Omental fat pad (tissue), 4 donors: ENCODE measurements at places on chromosomes 3 and 15. TPM values are rescaled to one million over a fixed set of nuclear protein-coding genes. Genes with fewer than 3 reads are reported as not detected.
A peak's percentile ranks its signal among the peaks of the same experiment; 100 is the strongest.

DNA sequence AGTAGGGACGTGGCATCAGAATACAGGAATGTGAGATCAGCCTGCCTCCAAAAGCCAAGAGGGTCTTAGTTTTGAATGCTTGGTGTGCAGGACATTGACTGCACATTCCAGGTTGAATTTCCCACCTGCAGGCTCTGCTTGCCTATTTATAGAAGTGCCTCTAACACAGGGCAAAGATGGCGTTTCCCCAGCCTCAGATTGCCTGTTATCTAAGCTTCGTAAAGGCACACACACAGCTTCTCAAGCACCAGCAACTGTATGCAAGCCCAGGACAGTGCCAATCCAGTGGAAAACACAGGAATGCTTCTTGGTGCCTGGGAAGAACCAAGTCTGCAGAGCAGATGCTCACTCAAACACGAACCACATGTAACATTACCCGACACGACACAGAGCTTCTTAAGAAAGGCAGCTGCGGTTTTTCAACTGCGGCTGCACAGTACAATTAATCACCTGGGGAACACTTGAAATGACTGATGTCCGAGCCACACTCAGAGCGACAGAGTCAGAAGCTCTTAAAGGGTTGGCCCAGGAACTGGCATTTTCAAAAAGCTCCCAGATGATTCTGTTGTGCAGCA lies 90.0 kb upstream of the ANKRD34C start:
- DNase-seq: no peak

DNA sequence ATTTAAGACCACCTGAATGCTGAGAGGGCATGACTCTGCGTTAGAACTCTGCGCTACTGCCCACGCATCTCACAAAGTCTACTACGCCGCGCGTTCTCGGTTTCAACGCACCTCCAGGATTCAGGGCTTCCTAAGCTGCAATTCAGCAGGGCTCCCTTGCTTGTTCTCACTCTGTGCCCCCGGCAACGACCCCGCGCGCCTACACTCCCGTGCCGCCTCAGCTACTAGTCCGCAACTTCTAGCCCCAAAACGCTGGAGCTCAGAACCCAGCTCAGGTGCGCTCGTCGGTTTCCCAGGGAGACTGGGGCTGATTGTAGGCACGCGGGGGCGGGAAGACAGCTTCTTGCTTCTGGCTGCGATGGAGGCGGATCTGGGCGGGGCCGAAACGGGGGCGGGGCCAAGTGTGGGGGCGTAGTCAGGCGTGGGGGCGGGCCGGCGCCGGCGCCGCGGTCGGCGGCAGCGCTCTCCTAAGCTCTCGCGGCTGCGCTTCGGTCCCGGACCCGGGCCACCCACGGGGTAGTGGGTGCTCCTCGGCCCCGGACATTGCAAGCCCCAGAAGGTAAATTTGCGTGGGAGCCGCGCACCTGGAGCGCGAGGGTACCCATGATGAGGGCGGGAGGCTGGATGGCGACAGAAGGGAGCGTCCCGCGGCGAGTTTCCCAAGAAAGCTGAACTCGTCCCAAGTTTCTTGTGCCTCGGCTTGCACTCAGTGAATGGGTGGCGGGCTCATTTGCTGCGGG lies at the start of gene ARHGEF26:
Gene ARHGEF26, plus strand, starts transcription at position 430 of the 740 bp plus-strand sequence. CDS start 603 bp downstream, outside the sequence.
- peak; percentile 77 for DNase-seq

DNA sequence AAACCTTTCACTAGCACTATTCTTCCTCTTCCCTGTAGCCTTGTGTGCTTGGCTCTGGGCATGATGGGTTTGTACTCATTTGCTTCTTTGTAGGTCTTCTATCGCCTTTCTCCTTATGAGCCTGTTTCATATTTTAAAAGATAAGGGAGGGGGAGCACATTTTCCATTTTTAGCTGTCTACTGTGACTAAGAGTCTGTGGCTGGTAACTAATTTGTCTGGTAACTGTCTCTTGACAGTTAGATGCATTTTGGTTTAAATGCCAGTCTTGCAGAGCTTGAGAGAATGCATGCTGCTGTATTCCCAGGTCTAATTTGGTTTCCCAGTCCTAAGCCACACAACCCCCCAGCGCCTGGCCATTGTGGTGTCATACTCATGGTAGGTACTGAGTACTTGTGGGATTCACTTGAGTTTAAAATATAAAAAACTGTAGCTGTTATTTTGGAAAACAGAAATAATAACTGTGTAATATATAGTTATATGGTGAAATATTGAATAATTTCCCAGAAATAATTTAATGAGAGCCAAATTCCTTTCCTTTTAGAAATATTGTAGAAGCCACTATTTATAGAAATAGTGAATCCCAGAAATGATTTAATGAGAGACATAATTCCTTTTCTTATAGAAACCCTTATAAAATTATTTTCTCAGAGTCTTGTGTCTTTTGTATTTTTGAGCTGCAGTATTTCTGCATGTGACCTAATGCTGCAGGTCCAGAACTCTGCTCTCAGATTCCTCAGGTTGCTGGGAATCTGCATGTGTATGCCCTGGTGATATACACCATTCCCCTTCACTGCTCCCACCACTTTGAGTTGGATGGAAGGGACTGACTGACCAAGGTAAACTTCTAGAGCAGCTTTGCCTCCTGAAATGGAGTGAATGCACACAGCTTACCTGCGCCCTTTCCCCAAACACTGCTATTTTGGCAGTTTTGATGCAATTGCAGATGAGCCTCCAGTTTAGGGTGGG lies 13.9 kb upstream of the GPR171 start:
- no peak for DNase-seq

GRCh38 chr15:91698241-91698640 lies 155.3 kb upstream of the SLCO3A1 start:
- DNase-seq: no peak

DNA sequence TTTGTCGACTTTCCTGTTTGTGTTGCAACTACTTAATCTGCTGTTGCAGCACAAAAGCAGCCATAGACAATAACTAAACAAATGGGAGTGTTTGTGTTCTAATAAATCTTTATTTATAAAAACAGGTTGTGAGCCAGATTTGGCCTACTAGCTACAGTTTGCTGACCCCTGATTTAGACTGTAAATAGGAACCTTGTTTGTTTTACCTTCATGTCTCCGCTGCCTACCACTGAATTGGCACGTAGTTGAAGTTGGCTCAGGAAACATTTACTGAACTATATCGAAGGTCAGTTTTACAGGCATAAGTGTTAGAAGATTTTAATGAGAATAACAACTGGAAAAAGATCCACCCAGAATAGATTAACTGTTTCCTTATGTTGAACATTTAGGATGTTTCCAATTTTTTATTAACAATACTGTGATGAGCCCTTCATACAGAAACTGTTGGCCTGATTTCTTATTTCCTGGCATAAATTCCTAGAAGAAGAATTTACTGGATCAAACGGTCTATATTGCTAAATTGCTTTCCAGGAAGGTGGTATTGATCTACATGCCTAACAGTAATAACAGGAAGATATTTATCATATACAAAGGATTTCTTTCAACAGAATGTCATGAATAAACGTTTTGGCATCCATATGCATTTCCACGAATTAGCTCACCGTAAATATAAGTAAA lies 156.2 kb upstream of the NR2E3 start:
- DNase-seq: no peak

- no peak for DNase-seq
Observed at GRCh38 chr3:47836986-47837385, 34.0 kb downstream of the DHX30 start.

GRCh38 chr3:63807961-63808565 lies 11.0 kb upstream of the C3orf49 start:
- no peak for DNase-seq

DNA sequence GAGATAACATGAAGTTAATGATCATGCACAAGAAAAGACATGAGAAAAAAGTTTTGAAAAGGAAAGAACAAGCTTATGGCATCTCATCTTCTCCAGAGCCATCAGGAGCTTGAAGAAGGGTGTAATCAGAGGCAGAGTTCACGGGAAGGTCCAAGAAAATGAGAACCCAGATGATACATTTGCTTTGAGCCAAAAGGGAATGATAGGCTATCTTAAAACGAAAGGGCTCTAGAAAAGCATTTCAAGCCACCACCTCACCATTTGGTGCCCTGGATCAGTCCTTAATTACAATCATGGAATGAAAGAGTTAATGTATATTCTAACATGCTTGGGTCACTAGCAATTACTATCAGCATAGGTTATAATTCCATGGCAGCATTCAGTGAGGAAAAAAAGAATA lies 781.8 kb downstream of the ROBO1 start:
- DNase-seq: no peak

GRCh38 chr3:127536830-127537812 lies 53.4 kb downstream of the TPRA1 start:
- DNase-seq: no peak

DNA sequence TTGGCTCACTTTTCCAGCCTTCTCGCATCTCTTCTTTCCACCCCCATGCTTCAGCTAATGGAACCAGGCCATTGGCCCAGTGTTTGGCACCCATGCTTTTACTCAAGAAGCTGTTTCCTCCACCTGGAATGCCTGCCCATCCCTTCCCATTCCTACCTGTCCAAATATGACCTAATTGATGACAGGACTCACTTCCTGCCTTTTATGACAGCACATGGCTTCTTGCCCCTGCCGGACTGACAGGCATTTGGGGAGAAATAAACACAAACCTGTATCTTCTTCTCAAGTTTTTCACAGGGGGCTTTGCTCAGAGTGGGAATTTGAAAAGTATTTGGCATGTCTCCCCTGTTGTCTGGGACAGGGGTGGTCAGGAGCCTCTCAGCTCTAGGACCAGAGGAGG lies 120.1 kb downstream of the ABHD5 start:
- no peak for DNase-seq

- no peak for DNase-seq
Observed at GRCh38 chr15:73270366-73271097, 98.2 kb downstream of the HCN4 start.

GRCh38 chr3:190094160-190094718 lies 26.5 kb downstream of the P3H2 start:
- no peak for DNase-seq

DNA sequence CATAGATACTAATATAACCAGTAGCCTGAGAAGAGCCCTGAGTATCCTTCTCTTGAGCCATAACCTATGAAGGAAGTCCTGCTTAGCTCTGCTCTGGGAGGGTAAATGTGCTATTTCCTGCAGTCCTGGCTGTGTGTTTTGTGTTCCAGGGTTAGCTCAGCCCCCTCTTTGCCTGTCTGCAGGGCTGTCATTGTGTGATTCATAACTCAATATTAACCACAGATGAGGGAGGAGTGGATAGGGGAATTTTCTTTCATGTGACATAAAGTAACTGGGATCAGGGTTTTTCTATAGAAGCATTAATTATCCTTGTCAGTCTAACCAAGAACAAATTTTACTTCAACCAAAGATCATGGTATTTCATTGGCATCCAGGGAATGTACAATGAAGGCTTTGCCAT lies 183.3 kb upstream of the ZBTB20 start:
- DNase-seq: no peak

DNA sequence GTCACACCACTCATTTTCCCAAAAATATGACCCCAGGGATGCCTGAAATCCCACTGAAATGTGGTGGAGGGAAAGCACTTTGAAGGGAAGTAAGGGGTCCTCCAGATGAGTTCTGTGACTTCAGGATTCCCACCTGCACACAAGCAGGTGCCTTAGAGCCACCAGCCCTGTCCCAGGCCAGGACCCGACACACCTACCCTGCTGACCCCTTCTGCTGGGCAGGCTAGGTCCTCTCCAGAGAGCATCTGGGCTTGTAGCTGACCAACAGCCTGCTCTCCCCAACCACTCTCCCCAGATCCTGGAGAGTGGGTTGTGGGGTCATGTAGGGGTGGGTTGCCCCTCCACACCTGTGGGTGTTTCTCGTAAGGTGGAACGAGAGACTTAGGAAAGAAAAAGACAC lies 14.9 kb upstream of the CILP start:
- no peak for DNase-seq

DNA sequence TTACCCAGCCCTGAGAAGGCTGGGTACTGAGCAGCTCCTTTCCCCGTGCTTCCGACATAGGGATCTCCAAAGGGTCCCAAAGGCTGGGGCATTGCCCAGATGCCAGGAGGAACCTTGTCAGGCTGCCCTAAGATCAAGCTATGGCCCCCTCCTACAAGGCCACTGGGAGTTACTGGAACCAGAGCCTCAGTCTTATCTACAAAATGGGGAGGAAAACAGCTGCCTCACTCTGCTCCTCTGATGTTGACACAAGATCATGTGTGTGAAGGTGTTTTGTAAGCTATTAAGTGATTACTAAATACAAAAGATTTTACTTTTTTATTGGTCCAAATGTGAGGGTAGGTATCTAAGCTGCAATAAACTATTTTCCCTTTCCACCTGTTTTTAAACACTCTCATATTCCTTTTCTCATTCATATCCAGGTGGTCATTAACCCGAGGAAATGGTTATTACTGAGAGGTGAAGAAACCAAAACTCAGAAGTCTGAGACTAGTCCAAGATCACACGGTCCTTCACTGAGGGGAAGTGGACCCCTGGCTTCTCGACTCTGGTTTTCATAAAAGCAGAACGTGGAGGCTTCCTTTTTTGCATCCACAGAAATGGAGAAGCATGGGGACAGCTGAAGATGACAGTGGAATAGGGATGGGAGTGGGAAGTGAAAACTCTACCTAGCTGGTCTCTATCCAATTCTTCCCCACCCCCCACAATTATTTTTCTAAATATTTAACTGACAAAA lies 1.7 kb downstream of the ARPIN start:
- DNase-seq: no peak

DNA sequence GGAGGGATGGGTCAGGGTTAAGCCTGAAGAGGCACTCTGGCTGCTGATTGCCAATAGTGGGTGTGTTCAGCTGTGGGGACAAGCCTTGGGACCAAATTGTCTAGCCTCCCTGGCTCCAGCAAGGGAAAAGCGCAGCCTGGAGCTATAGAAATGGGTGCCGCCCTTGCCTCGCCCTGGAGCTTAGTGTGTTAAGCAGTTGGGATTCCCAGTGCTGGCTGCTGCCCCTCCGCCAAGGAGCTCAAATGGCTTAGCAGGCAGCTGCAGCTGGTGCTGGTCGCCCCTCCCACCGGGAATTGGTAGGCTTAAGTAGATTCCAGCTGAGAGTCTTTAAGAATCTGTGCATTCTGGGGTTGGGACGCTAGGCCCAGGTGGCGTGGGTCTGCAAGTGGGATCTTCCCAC lies 662.9 kb upstream of the TBL1XR1 start:
- no peak for DNase-seq

DNA sequence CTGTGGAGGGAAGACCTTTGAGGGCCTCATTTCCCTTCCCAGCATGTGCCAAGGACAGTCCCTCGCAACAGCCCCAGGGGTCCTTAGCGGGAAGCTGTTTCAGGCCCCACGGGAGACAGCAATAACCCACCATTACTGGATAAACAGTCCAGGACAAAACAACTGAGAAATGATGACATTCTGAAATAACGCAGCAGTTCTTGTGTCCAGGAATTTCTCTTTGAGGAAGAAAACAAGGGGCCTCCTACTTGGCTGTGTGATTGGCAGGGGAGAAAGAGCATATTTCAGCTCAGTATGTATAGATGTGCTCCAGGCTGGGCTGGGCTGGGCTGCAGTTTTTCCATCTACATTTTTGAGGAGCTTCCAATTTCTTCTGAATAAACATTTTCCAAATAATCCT lies 82.2 kb upstream of the THBS1 start:
- no peak for DNase-seq

Gene MAP3K13
- total RNA-seq: 16.9 TPM

Gene TMEM212
- total RNA-seq: not detected

Gene PROK2
- total RNA-seq: 0.24 TPM

Gene TBCCD1
- total RNA-seq: 18.9 TPM

Gene XCR1
- 0.09 TPM for total RNA-seq
